Nucleus accumbens (tissue), 56 donors: ENCODE measurements at places on chromosomes 6 and 20.

GRCh38 chr6:111674883-111675282 is 69.2 kb upstream of the TRAF3IP2 start:
- no peak for DNase-seq

GRCh38 chr6:157811476-157812173 is 11.4 kb upstream of the SNX9 start:
- no peak for DNase-seq

DNA sequence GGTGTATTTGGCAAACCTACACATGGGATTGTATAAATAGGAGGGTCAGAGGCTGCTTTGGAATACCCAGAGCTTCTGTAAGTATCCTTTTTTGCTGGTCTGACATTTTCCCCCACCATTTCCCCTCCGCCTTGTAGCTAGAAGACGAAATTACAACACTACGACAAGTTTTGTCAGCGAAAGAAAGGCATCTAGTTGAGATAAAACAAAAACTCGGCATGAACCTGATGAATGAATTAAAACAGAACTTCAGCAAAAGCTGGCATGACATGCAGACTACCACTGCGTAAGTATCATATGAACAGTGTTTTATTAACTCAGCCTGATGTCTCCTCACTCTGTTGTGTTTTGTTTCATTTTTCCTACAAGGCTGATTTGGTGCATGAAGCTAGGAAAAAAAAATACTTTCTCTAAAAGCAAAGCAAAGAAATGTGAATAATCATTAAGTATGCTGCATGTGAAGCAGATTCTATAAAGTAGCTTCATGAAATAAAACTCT is 72.7 kb downstream of the HDDC2 start:
- no peak for DNase-seq

GRCh38 chr6:38015341-38015740 is 195.8 kb downstream of the ZFAND3 start:
- DNase-seq: no peak

- no peak for DNase-seq
These were observed 109.5 kb downstream of the MYLK4 start for GRCh38 chr6:2641044-2641725.

GRCh38 chr6:161164182-161164625 is 109.7 kb downstream of the AGPAT4 start:
- no peak for DNase-seq
